ENCODE measurements at places on chromosomes 16 and 17.

DNA sequence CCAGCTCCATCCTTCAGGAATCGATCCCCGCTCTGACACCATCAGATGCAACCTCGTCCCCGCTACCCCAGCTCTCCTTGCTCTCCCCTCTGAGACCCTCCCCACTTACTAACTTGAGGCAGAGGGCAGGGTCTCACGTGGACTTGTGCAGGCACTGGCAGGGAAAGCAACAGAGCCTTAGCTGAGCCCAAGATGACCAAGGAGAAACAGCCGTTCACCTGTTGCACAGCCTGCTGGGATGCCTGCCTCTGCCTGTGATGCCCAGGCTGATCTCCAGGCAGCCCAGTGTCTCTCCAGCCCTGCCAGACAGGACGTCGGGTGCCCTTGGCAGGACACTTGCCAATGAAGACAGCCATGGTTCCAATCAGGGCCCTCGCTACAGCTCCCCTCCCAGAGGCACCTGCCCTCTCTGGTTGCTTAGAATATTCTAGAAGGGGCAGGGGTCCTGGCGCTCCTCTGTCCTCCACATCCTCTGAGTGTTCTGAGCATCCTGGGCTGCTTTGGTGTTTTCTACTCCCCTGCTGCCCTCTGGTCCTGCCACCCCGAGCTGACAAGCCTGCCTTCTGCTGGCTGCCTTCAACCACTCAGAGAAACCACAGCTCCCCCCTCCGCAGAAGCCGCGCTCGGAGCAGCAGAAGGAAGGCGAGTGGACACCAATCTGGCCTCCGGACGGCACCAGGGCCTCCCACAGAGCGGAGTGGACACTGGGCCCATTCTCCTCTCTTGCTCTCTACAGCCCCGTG is 6.7 kb downstream of the CEP295NL start:
- DNase-seq, result no peak

DNA sequence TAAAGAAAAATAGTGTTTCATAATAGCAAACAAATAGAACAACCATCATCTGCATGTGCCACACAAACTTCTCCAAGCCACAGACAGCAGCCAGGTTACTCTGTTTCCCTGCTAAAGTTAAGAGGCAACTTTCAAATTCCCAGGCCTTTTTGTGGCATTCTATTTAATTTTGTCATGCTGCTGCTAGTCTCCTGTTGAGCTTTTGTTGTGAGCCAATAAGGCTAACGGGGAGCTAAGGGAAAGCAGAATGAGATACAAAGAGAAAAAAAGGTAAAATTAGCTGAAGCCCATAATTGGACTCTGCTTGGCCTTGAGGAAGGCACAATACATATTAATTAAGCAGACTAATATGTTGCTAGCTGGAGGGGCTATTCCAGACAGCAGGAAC is 74.7 kb upstream of the GNAO1 start:
- DNase-seq, result no peak

DNA sequence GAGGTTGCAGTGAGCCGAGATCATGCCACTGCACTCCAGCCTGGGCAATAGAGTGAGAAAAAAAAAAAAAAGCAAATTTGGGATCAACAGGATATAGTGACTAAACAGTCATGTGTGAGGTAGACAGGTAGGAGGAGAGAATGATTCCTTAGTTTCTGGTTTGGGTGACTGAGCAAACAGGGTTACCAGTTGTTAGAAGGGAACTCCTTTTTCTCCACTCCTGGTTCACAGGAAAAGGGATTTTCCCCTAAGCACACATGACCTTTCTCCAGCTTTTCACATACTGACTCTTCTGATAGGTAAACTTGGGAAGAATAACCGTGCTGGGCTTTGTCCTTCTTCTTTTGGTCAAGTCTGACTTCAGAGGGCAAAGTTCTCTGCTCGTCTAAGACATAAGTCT is 17.3 kb upstream of the WSCD1 start:
- DNase-seq, result no peak

- DNase-seq, result no peak
Observed at GRCh38 chr16:67530013-67530939, 1.6 kb downstream of the RIPOR1 start.

- DNase-seq, result peak; percentile 68
Observed at GRCh38 chr17:64418506-64419339, 28.1 kb upstream of the PECAM1 start.

- no peak for DNase-seq
Observed at GRCh38 chr17:77877646-77878355, 80.7 kb upstream of the TNRC6C start.

DNA sequence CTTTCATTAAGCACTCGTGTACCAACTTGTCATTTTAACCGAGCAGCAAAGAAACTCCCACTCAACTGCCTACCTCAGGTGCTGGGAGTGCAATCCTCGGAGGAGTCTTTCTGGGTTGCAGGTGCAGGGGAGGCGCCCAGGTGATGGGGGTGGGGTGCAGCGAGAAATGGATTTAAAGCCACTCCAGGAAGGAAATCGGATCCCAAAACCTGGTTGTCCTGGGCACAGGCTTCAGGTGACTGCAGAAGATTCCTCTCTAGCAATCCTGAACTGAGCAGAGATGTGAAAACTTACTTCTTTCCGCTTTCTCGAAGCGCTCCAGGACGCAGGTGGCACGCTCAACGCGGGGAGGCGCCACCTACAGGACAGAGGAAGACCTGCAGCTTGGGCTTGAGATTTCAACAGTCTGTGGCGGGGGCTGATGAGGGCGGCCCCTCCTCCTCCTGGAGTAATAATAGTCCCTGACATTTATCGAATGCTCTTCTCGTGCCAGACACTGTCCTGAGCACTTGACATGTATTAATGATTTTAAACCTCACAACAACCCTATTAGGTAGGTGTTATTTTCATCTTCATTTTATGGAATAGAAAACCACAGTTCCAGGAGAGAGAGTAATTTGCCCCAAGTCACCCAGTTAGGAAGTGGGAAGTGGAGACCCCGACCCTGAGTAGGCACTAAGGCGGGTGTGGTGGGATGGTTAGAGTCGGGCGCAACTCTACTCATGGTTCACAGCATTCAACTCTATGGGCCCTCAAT is 27.2 kb upstream of the SKAP1 start:
- peak; percentile 64 for DNase-seq

DNA sequence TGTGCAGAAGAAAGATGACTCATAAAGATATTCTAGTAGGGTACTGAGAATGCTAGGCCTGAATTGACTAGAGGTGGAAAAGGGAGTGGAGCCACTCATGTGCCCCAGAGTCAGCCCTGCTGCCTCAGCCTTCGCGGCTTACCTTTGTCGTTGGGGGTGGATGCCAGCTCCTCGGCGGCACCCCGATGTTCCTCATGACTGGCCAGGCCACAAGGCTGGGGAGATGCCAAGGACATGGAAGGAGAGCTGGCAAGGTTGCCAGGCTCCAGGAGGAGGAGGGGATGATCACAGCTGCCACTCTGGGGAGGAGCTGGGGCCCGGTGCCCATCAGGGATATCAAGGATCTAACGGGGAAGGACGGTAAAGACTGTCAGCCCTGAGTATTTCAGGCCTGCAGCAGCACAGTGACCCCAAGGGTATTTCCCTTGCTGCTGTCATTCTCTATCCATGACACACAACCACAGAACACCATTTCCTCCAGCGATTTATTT is 9.7 kb upstream of the SLC35B1 start:
- DNase-seq, result no peak

DNA sequence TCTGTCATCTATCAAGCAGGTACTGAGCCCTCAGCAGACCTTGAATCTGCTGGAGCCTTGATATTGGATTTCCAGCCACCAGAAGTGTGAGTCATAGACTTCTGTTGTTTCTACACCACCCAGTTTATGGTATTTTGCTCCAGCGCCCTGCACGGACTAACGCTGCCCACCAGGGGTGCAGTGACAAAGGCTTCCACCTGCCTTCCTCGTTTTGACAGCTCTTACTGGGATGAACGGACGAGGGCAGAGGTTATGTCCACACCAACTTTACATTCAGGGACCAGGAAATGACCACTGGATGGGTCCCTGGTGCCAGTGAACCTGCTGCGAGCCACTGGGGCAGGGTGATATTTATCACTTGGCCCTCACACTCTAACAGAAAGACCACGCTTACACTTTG is 66.6 kb upstream of the CBX4 start:
- DNase-seq, result no peak

DNA sequence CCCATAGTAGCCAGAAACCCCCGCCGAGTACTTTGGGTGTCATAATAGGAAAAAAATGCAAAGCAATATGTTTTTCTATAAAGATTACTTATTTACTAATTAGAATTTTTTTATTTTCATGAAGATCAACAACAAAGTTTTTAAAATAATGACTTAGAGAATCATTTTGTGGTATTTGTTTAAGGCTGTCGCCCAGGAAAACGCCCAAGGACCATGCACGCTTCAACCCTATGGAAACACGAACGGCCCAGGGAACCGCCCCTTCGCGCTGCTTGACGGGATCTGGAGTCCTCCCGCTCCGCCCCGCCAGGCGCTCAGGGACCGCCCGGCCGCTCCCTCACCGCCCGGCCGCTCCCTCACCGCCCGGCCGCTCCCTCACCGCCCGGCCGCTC is 408 bp upstream of the KPNA2 start:
- DNase-seq, result no peak

GRCh38 chr17:45384047-45384788 is 48.5 kb downstream of the ARHGAP27 start:
- no peak for DNase-seq

- DNase-seq, result no peak
Observed at GRCh38 chr16:29719063-29719462, 26.7 kb downstream of the C16orf54 start.

- peak; percentile 91 for DNase-seq
Observed at GRCh38 chr16:87457709-87458423, 35.0 kb downstream of the ZCCHC14 start.

GRCh38 chr17:9859781-9860180 is 34.1 kb downstream of the GLP2R start:
- DNase-seq, result no peak

GRCh38 chr17:60908324-60908723 is 230.7 kb downstream of the BCAS3 start:
- DNase-seq, result no peak
